Cortex of kidney (tissue), 1 donor: ENCODE measurements at places on chromosomes 13 and 19.

DNA sequence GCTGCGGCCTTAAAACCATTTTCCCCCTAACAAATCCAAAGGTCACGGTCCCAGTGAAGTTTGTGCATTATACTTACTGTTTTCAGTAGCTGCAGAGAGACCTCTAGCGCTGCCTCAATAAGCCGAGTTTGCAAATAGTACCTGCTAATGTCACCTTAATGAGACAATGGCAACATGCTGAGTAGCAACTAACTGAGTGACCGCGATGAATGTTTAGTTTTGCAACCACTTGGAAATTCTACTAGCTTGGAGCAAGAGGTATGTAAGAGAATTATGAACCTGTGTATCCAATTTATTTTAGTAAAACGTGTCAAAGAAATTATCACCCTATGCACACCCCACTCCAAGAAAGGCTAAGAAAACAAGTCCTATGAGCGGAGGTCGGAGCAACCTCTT lies 1.2 kb downstream of the KPNA3 start:
- no peak for DNase-seq

GRCh38 chr19:2337329-2337707 lies 8.8 kb downstream of the SPPL2B start:
- no peak for DNase-seq

DNA sequence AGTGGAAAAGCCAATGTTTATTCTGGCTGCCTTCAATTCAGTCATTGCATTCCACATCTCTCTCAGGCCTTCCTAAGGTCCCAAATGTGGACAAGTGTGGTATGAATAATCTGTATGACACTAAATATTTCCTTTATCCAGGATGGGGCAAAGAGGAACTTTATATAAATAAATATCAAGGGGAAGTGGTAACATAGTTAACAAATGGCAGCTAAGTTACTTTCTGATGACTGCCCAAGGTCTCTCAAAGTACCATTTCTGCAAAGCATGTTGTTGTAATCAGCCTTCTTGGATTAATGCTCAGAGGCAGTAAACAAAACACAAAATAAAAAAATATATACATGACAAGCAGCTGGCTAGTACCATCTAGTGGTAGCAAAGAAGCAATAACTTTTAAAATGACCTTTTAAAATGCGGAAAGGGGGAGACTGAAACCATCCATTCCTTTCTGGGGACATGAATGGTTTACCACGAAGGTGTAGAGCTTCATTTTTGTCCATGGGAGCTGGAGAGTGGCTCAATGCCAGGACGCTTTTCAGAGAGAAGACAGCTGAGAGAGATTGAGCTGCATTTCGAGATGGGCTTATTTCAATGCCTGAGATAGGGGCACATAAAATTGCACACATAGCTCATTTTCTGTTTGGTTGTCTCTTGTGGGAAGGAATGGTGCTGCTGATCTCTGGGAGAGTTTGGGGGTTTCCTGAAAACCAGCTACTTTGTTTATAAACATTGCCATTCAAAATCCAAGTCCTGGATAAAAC lies 259.2 kb downstream of the RFC3 start:
- no peak for DNase-seq

- no peak for DNase-seq
These were observed 51.5 kb upstream of the GTF3A start for GRCh38 chr13:27372896-27373295.

- no peak for DNase-seq
These were observed 51.2 kb downstream of the NLRP12 start for GRCh38 chr19:53772943-53773342.

- no peak for DNase-seq
These were observed 15.9 kb upstream of the IZUMO2 start for GRCh38 chr19:50178859-50179537.

DNA sequence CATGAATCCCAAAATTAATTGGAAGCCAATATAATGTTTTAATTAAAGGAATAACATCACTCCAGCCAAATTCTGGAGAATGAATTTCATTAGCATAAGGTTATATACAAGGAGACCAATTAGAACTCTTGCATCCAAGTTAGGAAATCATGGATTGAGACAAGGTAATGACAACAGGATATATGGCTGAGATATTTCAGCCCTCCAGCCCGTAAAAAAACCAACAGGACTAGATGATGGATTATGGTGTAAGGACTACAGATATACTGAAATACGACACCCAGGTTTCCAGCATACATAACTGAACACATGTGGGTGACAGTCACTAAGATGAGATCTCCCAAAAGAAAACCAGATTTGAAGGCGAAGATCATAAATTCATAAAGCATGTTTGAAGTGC lies 56.5 kb downstream of the TSC22D1 start:
- DNase-seq = no peak

DNA sequence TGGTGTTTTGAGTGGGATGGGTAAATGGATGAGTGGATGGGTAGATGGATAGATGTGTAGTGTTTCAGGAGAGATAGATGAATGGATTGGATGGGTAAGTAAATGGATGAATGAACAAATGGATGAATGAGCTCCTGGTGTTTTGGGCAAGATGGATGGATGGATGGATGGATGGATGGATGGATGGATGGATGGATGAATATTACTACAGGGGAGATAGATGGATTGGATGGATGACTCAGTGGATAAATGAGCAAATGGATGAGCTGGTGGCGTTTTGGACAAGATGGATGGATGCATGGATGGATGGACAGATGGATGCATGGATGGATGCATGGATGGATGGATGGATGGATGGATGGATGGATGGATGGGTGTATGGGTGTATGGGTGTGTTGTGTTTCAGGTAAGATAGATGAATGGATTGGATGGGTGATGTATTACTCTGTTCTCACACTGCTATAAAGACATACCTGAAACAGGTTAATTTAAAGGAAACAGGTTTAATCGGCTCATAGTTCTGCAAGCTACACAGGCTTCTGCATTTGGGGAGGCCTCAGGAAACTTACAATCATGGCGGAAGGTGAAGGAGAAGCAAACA lies 12.3 kb downstream of the ZSWIM4 start:
- DNase-seq = no peak

DNA sequence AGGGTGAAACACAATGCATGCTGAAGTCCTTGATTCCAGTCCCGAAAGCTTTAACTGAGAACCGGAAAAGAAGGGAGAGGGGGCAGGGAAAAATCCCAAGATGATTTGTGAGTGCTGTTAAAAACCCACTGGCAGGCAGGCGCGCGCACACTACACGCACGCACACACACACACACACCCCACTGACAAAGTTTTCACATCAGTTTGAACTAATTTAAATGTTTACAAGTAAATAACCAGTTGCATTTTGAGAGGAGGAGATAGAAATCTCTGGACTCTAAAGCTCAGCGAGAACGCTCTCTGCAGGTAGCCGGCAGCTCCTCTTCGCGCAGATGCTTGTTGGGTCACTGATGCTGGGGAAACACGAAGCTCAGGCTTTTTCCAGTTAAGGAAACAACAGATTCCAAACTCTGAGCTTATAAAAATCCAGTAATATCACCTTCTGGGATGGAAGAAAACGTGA lies 818 bp upstream of the SLITRK1 start:
- DNase-seq = no peak

DNA sequence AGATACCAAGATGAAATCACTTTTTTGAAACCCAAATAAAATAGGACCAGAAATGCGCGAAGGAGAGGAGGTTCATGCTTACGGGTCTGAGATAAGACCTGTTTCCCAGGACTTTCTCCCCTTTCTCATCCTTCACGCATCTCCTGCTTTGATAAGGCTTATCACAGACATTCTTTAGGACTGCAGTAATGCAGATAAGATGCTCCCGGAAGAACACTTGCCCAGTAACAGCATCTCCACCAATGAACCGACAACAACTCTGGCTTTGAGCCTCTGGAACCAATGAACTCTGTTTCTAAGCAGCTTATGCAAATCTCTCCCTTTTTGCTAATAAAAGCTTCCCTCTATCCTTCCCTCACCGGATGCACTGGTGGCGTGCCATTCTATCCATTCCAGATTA lies 783.4 kb upstream of the ARGLU1 start:
- no peak for DNase-seq

- no peak for DNase-seq
These were observed 12.8 kb downstream of the LILRA1 start for GRCh38 chr19:54606230-54606629.

GRCh38 chr19:55418185-55418584 lies 10.6 kb upstream of the UBE2S start:
- no peak for DNase-seq

GRCh38 chr13:94596575-94596971 lies 621 bp upstream of the TGDS start:
- DNase-seq = no peak

- no peak for DNase-seq
These were observed 3.1 kb upstream of the KLK3 start for GRCh38 chr19:50851620-50852019.

GRCh38 chr13:20706661-20707060 lies 3.2 kb downstream of the IL17D start:
- DNase-seq = no peak

- DNase-seq = no peak
These were observed 2.9 kb downstream of the RXFP2 start for GRCh38 chr13:31742097-31742734.

DNA sequence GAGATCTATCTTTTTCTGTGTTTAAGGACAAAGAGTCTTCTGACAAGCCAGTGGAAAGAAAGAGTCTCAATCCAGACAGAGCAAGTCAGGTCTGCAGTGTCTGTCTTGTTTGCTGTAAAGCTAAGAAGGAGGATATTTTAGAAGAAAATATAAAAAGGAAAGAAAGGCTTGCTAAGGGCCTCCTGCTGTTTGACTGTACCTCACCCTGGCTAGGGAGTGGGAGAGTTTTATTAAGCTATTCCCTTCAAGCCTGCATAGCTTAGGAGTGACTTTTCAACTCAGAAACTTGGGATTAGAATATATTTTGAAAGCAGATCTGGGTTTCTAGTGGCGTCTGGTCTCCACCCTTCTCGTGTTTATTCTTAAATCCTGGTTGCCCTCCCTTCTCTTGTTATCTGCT lies 460.0 kb downstream of the COG6 start:
- DNase-seq = no peak

- DNase-seq = no peak
These were observed 29.6 kb upstream of the CEACAM21 start for GRCh38 chr19:41546386-41546789.

GRCh38 chr19:38417544-38418506 lies 8.2 kb downstream of the RASGRP4 start:
- DNase-seq = no peak

DNA sequence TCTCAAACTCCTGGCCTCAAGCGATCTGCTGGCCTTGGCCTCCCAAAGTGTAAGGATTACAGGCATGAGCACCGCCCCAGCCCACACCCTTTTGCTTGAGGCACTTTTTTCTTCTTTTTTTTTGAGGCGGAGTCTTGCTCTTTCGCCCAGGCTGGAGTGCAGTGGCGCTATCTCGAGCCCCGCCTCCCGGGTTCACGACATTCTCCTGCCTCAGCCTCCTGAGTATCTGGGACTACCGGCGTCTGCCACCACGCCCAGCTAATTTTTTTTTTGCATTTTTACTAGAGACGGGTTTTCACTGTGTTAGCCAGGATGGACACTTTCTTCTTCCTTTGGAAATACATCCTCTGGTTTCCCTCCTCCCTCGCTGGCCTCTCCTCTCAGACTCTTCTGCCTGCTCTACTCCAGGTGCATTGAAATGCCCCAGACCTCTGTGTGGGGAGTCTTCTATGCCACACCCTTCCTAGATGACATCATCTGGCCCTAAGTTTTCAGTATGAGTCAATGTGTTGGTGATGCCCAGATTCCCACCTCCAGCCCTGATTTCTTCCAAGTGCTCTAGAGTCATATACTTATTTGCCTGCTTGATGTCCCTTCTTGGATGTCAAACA lies 20.7 kb upstream of the TPT1 start:
- DNase-seq = no peak

DNA sequence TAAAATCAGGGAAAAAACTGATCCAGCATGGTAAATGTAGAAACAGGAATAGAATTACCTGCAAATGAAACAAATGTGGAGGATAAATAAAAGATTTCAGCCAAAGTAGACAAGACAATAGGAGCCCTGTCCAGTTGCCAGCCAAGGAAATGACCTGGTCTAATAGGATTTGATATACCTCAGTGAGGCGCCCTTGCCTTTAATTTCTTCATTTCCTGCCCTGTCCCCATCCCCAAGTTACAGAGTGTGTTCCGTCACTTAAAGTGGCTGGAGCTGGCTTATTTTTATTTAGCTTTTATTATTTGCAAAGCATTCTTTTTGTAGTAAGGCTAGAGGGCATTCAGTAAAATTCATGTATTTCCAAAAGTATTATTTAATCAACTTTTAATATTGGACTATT lies 1022.0 kb downstream of the EFNB2 start:
- no peak for DNase-seq

- no peak for DNase-seq
These were observed 6.1 kb downstream of the FSD1 start for GRCh38 chr19:4310247-4311121.

- DNase-seq = no peak
These were observed 14.4 kb downstream of the LONP1 start for GRCh38 chr19:5705552-5705951.

DNA sequence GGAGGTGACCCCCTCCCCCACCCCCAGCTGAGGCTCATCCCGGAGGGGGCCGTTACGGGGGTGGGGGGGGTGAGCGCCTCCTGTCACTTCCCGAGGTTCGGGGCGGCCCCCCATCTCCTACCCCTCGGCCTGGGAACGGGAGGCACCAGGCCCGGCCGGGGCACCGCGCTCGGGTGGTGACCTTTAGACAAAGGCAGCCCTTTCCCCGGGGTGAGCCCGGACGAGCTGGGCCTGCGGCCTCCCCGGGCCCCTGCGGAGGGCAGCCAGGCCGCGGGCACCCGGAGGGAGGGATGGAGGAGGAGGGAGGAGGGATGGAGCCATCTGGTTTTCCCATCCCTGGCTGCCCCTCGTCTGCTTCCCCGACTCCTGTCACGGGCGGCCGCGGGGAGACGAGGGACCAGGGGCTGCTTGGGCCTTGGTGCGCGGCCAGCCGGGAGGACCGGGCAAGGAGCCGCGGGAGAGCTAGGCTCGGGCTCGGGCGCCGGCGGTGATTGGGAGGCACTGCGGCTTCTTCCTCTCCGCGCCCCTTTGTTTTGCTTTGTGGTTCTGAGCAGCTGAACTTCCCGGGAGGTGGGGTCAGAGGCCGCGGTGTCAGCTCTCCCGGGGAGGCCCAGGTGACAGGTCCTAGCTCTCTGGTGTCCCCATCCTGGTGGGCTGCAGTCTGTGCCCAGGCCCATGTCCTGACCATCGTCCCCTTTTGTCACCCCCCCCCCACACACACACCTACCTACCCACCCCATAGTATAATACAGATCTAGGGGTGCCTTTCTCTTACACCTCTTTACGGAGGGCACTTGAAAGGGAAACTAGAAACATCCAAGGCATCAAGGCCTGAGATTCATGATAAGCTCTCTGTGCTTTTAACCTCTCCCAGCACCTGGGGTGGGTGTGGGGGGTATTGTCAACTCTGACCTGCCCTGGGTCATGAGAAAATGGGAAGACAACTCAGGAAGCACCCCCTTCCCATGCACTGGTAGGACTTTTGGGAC lies 1.3 kb downstream of the BICRA start:
- DNase-seq = no peak

DNA sequence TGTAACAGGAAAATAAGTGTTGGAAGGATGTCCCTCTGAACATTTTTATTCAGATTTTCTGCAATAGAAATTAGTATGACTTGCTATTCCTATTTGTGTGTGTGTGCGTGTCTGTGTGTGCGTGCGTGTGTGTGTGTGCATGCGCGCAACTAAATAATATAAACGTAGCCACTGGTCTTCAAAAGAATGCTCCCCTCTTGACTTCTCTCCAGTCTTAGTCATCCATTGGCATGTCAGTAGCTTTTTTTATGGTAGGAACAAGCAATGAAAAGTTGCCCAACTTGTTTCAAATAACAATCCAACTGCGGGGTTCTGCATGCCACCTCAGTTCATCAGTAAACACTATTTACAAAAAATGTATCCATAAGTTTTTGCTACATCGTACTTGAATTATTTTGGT lies 249.6 kb downstream of the GPC6 start:
- DNase-seq = no peak
